ENCODE measurements at places on chromosomes 6 and 20.
A peak's percentile ranks its signal among the peaks of the same experiment; 100 is the strongest.

DNA sequence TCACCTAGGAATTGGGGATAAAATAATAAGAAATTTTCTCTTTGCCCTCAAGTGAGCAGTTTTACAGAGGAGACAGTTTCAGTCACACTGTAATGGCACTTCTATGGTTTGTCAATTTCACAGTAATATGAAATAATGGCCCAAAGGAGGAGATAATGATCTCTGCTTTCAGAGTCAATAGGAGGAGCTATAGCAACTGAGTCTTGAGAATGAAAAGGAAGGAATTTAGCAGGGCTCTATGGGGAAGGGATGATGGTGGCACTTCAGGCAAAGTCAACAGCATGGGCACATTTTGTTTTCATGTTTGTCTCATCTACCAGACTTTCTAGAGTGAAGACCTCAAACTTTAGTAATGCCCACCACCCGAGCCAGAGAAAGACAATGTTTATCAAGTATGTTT is 138.3 kb upstream of the HMGN3 start:
- DNase-seq, result no peak

DNA sequence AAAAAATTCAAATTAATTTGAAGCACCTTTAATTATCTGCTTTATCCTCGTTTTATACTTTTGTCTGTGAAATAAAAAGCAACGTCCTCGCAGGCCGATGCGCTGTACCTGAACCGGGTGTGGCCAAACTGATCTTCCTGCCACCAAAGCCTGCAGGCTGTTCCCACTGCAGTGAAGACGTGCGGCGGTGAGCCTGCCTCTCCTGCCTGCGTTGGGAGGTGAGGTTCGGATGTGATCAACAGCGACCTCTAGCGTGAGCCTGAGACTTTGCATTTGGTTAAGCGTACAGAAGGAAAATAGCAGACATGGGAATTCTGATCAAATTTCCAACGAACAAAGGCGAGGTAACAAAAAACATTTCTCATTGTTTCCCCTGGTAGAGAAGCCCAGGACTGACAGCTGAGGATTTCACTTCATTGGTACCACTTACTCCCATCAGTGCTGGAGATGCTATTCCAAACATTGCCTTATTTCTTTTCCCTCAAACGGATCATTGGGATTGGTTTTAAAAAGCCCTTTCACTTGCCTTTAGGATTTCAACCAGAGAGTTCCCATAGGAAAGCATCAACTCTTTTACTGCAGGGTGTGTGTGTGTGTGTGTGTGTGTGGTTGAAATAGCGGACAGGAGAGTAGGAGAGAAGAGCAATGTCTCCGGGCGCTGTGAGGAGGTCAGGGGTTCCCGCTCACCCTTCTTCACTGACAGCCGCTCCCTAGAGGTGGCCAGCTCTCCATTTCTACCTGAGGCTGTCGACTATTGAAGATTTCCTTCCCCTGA is 56.6 kb upstream of the CCN6 start:
- peak; percentile 58 for DNase-seq

GRCh38 chr6:36038120-36038876 is 10.7 kb downstream of the MAPK14 start:
- DNase-seq, result no peak

- no peak for DNase-seq
These were observed 32.6 kb downstream of the NTSR1 start for GRCh38 chr20:62741191-62741691.

DNA sequence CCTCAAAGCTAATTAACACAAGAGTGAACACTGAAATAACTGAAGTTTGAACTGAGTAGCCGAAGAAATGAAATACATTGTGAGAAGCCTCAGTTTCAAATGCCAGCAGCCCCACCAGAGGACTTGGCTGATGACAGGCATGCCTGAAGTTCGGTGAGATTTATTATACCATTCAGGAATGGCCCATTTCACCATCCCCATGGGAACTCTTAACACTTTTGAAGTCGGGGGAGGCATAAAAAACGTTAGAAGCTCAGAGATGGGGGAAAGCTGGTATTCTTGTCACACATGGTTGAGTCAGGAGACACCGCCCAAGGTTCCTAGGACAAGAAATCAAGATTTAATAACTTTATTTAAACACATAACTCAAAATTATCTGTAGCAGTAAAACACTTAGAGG is 17.6 kb upstream of the SLC22A3 start:
- DNase-seq, result no peak

DNA sequence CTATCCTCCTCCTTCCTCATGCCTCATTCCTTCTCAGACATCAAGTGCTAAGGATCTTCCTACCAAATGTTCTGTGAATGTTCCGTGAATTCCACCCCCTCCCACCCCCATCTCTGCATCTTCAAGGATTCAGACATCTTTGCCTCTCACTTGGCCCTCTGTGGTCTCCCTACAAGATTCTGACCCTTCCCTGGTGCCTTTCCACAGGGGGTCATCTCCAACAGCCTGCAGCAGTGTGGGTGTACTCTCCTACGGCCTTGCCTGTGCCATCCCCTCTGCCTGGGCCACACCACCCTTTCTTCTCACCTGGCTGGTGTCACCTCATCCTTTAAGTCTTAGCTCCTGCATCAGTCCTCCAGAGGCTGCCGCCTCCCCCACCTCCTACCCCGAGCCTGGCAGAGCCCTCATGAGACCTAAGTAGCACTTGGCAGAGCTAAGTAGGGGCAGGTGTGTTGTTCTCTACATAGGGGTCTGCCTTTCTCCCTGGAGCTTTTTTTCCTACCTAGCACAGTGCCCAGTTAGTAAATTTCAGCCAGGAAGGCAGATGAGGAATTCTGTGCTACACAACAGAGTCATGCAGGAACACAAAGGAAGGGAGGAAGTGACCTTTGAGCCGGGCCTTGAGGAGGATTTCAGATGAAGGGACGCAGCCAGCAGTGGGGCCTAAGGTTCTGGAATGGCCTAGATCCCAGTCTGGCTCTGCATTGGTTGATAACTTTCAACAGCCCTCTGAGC is 43.1 kb downstream of the TM9SF4 start:
- no peak for DNase-seq

- DNase-seq, result no peak
These were observed 5.4 kb upstream of the VSX1 start for GRCh38 chr20:25087186-25087929.

DNA sequence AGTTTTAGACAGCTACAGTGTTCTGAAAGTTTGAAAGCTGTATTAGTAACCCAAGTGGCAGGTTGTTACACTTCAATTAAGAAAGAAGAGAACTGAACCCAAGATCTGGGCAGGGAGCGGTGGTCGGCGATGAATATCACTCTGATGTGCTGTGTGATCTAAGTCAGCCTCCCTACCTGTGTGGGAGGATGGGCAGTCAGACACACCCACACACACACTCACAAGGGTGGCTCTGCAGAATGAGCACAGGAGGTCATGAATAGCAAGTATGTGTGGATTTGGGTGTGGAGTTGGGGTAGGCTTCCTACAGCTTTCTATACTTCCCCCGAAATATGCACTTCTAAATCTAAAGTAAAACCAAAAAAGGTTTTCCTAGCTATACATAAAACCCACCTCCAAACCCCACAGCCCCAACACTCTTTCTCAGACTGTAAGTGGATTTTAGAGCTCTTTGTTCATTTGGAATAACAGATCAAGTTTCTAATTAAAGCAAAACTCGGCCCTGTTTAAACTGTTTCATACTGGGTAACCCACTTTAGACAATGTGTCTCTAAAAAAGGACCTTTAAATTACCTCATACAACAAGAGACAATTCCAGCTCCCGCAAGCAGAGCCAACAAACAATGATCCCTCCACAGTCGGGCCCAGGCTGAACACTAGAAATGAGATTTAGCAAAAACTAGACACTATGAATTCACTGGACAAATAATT is 19.4 kb downstream of the TNFRSF21 start:
- DNase-seq, result no peak

DNA sequence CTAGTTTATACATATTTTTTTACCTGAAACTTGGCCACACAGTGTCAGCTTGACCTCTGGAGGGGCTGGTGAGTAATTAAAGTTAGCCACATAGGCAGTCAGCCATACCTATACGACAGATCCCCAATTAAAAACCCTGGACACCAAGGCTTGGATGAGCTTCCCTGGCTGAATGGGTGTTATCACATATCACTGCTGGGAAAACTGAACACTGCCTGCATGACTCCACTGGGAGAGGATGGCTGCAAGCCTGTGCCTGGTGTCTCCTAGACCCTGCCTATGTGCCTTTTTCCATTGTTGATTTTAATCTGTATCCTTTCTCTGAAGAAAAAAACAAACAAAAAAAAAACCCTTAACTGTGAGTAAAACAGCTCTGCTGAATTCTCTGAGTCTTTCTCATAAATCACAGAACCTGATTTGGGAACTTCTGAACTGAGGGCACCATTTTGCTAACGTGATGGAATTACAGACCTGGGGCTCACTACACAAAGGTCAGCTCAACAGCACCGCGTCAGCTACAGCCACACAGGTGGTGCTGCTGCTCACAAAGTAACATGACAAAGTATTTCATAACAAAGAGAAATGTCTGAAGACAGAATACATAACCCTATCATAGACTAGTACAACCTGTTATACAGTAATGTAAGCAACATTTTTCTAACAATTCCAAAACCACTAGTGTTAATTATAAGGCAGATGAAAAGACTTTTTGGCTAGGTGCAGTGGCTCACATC is 97.0 kb downstream of the SLC23A2 start:
- no peak for DNase-seq

DNA sequence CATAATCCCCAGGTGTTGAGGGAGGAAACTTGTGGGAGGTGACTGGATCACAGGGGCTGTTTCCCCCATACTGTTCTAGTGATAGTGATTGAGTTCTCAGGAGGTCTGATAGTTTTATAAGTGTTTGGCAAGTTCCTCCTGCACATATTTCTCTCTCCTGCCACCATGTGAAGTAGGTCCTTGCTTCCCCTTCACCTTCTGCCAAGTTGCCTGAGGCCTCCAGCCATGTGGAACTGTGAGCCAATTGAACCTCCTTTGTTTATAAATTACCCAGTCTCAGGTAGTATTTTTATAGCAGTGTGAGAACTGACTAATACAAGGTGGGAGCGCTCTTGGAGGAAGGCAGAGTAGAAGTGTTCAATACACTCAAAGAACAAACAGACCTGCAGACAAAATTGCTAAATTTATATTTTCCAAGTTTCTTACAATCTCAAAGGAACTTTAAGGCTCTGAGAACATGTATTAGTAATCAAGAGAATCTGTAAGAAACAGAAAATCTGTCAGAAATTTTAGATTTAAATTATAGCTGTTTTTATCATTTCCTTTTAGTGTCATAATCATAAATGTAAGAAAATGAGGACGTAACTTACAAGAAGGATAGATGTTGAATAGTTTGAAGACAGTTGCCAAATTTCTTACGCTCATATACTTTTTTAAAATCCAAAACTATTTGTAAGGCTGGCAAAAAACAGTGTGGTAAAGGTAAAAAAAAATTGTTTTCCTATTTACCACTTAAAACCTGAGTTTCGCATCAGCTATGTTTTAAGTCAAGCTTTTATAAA is 77.7 kb downstream of the ASCC3 start:
- DNase-seq, result no peak

GRCh38 chr6:136181861-136182260 is 68.2 kb downstream of the MTFR2 start:
- DNase-seq, result no peak

GRCh38 chr6:163754866-163755265 is 340.3 kb downstream of the QKI start:
- DNase-seq, result no peak

GRCh38 chr6:1609041-1609647 is 571 bp upstream of the FOXC1 start:
- no peak for DNase-seq

DNA sequence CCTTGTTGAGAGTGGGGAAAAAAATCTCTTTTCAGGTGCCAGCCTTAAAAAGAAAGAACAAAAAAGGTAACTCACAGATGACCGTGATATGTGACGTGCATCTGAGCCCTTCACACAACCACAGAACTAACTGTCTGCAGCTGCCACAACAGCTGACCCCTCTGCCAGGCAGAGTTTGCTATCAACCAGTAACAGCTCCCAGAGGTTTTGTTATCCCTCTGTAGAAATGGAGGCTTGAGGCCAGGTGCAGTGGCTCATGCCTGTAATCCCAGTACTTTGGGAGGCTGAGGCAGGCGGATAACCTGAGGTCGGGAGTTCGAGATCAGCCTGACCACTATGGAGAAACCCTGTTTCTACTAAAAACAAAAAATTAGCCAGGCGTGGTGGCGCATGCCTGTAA is 42.8 kb downstream of the SLC52A3 start:
- DNase-seq, result no peak

DNA sequence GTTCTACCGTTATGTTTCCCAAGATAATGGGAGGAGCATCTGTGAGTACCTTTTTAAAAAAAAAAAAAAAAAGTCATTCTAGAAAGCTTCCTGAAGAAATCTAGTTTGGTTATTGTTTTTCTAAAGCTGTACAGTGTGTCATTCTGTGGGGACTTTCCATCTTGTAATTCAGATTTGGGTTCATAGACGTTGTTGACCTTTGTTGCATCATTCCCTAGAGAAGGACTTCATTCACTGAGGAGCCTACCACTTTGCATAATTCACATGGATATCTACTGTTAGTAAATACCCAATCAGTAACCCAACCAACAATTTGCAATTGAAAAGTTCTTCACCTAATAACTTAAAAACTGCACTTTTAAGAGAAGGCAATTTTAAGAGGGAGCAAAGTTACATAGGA is 60.1 kb downstream of the RPP40 start:
- peak; percentile 35 for DNase-seq

DNA sequence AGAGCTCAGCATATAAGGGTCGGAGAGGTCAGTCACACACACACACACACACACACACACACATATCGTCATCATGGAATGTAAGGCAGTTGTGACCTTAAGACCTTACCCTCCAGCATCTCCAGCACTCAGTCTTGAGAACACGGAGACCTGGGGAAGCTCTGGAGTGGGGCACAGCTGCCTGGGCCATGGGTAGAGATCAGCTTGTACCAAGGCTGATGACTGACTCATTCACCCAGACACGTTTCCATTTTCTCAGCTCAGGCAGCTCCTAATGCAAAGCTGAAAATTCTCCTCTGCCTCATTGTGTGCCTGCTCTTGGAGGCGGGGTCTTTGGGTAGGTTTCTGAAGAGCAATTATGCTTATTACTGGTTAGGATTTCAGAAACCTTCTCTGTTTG is 38.3 kb upstream of the PDYN start:
- DNase-seq, result no peak

DNA sequence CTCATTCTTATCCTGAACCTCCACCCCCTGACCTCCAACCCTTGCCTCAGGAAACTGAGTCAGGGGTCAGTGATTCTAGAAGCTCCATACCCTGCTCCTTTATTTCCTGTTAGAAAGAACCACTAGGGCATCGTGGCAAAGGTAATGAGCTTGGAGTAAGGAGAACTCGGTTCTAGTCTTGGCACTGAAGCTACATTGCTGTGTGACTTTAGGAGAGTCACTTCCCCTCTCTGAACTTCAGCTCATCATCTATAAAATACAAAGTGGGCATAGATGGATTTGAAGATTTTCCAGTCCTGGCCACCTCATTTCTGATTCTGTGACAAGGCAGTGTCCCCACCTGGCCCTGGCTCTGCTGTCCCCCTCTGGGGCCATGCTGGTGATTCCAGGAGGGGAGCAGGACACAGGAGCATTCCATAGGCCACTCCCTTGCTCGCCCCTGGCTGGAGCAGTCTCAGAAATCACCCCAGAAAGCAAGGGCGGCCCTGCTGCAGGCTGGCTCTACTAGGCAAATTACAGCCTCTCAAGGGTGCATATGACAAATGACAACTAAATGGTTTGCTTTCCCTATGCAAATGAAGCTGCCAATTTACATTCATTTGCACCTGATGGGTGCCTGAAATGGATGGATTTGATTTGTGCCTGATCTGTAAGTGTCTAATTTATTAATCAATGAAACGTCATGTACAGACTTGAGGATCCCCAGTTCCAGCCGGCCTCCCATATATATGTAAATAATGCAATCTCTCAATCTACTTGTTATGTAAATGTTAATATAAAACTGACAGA is 62.2 kb downstream of the LRFN2 start:
- DNase-seq, result no peak

Data from RCC 7860 (cell line).